Endothelial cell (in vitro differentiated cells): ENCODE measurements at places on chromosomes 1 and 21. TPM values are rescaled to one million over a fixed set of nuclear protein-coding genes. Genes with fewer than 3 reads are reported as not detected.

- peaks cover 21% of the 10 kb centered on the region for H3K4me1 ChIP-seq
- H3K27ac ChIP-seq: no peak overlapping the region
- H3K27me3 ChIP-seq: peaks cover 8% of the 10 kb centered on the region
These were observed 12.7 kb downstream of the VSIG8 start for GRCh38 chr1:159849626-159850366.

GRCh38 chr1:193891788-193892187 lies 705.4 kb upstream of the B3GALT2 start:
- H3K4me3 ChIP-seq: no peak overlapping the region
- no peaks in the 10 kb centered on the region for H3K4me1 ChIP-seq
- no peaks in the 10 kb centered on the region for H3K36me3 ChIP-seq
- H3K27me3 ChIP-seq: no peaks in the 10 kb centered on the region

Gene IL19
- total RNA-seq: not detected

Gene ZFP69
- 3.3 TPM for total RNA-seq

- H3K36me3 ChIP-seq: peaks cover 11% of the 10 kb centered on the region
- H3K4me1 ChIP-seq: peaks cover 36% of the 10 kb centered on the region
- peaks cover 24% of the 10 kb centered on the region for H3K27me3 ChIP-seq
These were observed 2.7 kb upstream of the ADAMTS1 start for GRCh38 chr21:26847921-26848320.

DNA sequence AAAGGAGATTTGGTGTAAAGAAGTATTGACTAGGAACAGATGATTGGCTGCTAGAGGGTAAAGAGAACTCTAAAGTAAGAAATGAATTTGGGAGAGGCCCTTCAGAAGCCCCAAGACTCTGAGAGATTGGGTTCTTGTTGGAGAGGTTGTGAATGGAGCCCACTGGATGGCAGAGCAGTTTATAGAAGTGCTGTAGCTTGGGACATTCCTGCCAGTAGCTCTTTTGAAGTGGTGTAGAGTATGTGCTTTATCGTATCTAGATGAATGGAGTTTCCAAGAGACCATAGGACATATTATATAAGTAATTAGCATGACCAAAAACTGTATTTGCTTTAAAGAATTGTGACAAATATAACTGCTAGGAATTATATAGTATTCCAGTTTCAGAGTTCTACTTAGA lies 21.3 kb downstream of the USP25 start:
- H3K27ac ChIP-seq: no peak overlapping the region
- no peaks in the 10 kb centered on the region for H3K27me3 ChIP-seq
- no peaks in the 10 kb centered on the region for H3K36me3 ChIP-seq

Gene CDK11B
- 71.0 TPM for total RNA-seq

- no peak for DNase-seq
- H3K27ac ChIP-seq: no peak overlapping the region
- no peaks in the 10 kb centered on the region for H3K36me3 ChIP-seq
These were observed 117.2 kb upstream of the IGSF21 start for GRCh38 chr1:17990401-17990800.

GRCh38 chr1:240344918-240345317 lies 253.2 kb downstream of the FMN2 start:
- H3K4me3 ChIP-seq: no peak overlapping the region
- peaks cover 2% of the 10 kb centered on the region for H3K27me3 ChIP-seq
- no peak for DNase-seq
- H3K36me3 ChIP-seq: no peaks in the 10 kb centered on the region
- no peak overlapping the region for H3K27ac ChIP-seq
- H3K4me1 ChIP-seq: no peaks in the 10 kb centered on the region

Gene SLC2A1
- 511 TPM for total RNA-seq

Gene ROR1
- total RNA-seq: 6.7 TPM

- peak overlapping the region; percentile 52 for H3K27ac ChIP-seq
- peaks cover 23% of the 10 kb centered on the region for H3K4me1 ChIP-seq
- no peak overlapping the region for H3K4me3 ChIP-seq
- no peaks in the 10 kb centered on the region for H3K36me3 ChIP-seq
- peaks cover 4% of the 10 kb centered on the region for H3K27me3 ChIP-seq
These were observed 4.1 kb upstream of the AGTRAP start for GRCh38 chr1:11731691-11732283.

Gene ICOSLG
- total RNA-seq: 1.2 TPM

DNA sequence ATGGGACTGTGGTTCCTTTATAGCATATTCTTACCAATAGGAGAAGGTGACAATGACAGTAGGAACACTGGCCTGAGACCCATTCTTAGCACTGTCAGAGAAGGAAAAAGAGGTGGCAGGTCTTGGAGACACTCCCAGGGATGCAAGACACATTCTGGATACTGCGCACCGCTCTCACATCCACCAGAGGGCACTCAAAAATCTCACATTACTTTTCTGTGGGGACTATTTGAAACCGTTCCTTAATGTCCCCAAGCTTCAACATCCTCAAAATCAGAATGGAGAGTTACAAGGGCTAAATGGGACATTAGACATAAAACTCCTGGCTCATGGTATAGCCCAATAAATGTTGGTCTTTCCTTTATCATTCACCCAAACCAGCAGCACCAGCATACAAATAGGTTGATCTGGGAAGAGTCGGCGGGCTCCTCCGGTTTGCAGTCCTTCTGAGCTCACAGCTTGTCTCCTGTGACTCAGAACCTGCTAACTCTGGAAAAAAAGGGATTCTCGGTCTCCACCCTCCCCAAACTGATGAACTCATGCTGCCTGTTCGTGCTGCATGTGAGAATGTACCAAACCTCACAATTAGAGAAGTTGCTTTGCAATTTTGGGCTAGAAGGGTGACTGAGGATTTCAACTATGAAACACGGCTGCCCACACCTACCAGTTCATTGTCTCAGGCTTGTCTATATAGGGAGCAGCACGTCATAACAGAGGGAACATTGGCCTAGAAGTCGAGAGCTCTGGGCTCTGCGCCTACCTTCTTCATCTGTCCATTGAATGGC lies 40.2 kb downstream of the IL12RB2 start:
- DNase-seq: peak; percentile 42
- H3K4me3 ChIP-seq: no peak overlapping the region
- no peaks in the 10 kb centered on the region for H3K36me3 ChIP-seq
- no peaks in the 10 kb centered on the region for H3K4me1 ChIP-seq

DNA sequence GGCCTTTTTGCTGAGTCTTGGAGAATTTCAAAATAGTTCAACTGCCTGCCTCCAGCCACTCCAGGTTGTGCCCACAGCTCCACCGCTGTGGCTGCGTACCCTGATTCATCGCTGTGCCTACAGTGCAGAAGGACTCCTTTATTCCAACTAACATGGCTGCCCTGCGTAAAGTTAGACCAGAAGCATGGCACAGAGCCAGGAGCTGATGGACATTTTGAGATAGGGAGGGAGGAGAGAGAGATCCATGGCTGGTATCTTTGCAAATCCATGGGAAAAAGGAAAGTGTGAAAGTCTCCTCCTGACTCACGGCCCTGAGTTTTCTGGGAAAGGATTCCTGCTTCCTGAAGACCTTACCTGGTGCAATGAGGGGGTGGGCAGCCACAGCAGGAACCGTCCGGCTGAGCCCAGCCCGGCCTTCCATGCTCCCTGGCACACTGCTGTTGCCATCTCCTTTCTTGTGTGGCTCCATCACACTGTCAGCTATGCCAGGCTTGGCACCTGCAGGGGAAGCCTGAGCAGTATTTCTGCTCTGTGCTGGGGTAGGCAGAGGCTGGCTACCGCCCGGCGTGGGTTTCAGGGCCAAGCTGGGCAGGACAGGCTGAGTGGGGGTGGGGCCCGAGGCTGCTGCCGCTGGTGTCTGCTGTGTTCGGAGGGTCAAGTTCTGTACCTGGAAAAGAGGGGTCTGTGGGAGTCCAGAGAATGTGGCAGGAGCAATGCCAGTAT lies 46.0 kb upstream of the A3GALT2 start:
- H3K36me3 ChIP-seq: peaks cover 25% of the 10 kb centered on the region
- peak overlapping the region; percentile 70 for H3K27ac ChIP-seq
- H3K4me1 ChIP-seq: peaks cover 53% of the 10 kb centered on the region
- DNase-seq: no peak
- H3K4me3 ChIP-seq: no peak overlapping the region

DNA sequence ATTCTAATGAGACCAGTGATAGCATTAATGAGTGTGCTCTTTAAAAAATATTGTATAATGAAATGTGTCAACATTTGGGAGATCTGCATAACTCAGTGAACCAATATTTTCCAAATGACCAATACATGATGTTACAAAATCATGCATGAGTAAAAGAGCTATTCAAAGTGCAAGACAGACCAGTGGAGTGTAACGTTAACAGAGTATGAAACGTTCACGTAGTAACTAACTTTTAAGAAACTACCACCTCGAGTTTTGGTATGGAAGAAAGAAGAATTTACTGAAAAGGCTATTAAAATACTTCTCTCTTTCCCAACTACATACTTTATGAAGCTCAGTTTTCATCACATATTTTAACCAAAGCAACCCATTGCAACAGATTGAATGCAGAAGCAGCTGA lies 9.6 kb upstream of the SLC6A9 start:
- peaks cover 2% of the 10 kb centered on the region for H3K4me1 ChIP-seq
- no peak overlapping the region for H3K4me3 ChIP-seq
- no peak overlapping the region for H3K27ac ChIP-seq
- no peaks in the 10 kb centered on the region for H3K36me3 ChIP-seq
- DNase-seq: no peak
- peaks cover 2% of the 10 kb centered on the region for H3K27me3 ChIP-seq

GRCh38 chr1:183598386-183598785 lies 8.1 kb upstream of the NCF2 start:
- H3K27ac ChIP-seq: no peak overlapping the region
- H3K4me3 ChIP-seq: no peak overlapping the region
- peaks cover 2% of the 10 kb centered on the region for H3K27me3 ChIP-seq

DNA sequence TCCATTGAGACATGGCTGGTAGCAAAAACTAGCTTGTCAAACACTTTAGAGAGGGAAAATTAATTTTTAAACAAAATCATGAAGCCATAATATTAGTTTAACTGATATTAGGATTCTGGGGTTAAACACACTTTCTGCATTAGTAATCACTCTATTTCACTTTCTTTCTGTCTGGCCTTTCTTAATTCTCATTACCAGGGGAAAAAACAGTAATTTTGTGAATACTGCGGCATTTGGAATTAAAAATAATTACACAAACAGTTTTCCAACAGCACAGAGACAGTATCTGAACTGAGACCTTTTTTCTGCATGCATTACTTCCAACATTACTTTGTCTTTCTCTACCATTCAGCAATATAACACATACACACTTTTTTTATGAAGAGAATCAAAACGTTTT lies 190.6 kb downstream of the MRPL39 start:
- H3K36me3 ChIP-seq: no peaks in the 10 kb centered on the region
- H3K27me3 ChIP-seq: no peaks in the 10 kb centered on the region
- no peak for DNase-seq
- H3K4me1 ChIP-seq: peaks cover under 1% of the 10 kb centered on the region

DNA sequence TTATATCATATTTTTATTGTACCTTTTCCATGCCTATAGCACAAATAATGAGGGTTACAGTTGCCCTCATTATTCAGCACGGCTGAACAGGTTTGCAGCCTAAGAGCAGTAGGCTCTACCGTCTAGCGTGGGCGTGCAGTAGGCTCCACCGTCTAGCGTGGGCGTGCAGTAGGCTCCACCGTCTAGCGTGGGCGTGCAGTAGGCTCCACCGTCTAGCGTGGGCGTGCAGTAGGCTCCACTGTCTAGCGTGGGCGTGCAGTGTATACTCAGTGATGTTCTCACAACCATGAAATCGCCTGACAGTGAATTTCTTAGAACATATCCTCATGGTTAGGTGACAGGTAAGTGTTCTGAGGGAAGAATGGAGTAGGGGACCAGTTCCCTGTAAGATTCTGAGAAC lies 84.9 kb downstream of the DYRK1A start:
- peaks cover 7% of the 10 kb centered on the region for H3K36me3 ChIP-seq
- H3K27me3 ChIP-seq: peaks cover 6% of the 10 kb centered on the region
- no peak for DNase-seq
- H3K4me3 ChIP-seq: no peak overlapping the region
- peaks cover 49% of the 10 kb centered on the region for H3K4me1 ChIP-seq

GRCh38 chr1:86741947-86742572 lies 37.7 kb downstream of the SH3GLB1 start:
- no peak for DNase-seq
- H3K27me3 ChIP-seq: no peaks in the 10 kb centered on the region
- H3K36me3 ChIP-seq: peaks cover 17% of the 10 kb centered on the region
- no peak overlapping the region for H3K4me3 ChIP-seq
- H3K4me1 ChIP-seq: no peaks in the 10 kb centered on the region

- no peak overlapping the region for H3K27ac ChIP-seq
- no peak overlapping the region for H3K4me3 ChIP-seq
- peaks cover 11% of the 10 kb centered on the region for H3K36me3 ChIP-seq
- no peaks in the 10 kb centered on the region for H3K27me3 ChIP-seq
- H3K4me1 ChIP-seq: peaks cover 10% of the 10 kb centered on the region
These were observed 45.2 kb downstream of the CLEC20A start for GRCh38 chr1:178451529-178451928.

DNA sequence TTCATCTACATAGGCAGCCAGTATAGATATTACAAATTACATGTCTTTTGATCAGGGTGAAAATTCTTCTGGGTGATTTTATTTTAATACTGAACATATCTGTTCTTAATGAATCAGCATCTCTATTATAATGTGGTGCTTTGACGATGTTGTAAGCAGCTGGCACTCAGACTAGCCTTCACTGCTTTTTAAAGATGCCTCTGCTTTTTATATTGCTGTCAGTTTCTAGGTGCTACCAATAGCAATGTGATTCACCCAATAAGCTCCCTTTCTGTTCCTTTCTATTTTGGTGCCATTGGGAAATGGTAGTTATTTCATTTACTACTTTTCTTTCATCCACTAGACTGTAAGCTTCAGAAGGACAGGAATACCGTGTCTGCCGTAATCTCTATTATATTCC lies 11.1 kb upstream of the ANGPTL1 start:
- no peak for DNase-seq
- H3K4me1 ChIP-seq: no peaks in the 10 kb centered on the region
- no peak overlapping the region for H3K4me3 ChIP-seq
- H3K27me3 ChIP-seq: peaks cover 2% of the 10 kb centered on the region
- H3K27ac ChIP-seq: no peak overlapping the region

DNA sequence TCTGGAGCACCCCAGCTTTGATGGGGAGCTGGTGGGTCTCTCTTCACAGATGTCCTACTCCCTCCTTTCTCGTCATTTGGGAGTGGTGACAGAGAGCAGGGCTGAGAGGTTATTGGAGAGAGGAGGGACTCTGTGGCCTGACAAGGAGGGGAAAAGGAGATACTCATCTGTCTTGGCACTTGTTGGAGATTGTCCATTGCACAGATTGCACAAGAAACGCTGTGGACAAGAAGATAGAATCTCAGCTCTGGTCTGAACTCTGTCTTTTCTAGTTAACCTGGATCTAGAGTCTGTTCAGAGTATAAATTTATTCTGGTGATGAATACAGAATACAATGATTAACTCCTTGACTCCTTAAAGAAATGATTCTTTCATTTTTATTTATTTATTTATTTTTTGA lies 22.4 kb upstream of the SMAP2 start:
- no peaks in the 10 kb centered on the region for H3K36me3 ChIP-seq
- H3K27me3 ChIP-seq: no peaks in the 10 kb centered on the region
- DNase-seq: no peak
- no peak overlapping the region for H3K4me3 ChIP-seq

Gene RASAL2
- 82.1 TPM for total RNA-seq

DNA sequence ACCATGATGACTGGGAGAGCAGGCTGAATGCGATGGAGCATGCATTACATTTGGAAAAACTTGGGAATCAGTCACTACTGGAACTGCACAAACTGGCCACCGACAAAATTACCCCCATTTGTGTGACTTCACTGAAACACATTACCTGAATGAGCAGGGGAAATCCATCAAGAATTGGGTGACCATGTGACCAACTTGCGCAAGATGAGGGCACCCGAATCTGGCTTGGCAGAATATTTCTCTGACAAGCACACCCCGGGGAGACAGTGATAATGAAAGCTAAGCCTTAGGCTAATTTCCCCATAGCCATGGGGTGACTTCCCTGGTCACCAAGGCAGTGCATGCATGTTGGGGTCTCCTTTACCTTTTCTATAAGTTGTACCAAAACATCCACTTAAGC lies 9.1 kb downstream of the SNIP1 start:
- H3K27me3 ChIP-seq: no peaks in the 10 kb centered on the region
- H3K4me1 ChIP-seq: no peaks in the 10 kb centered on the region
- DNase-seq: no peak
- H3K27ac ChIP-seq: no peak overlapping the region
- peaks cover 22% of the 10 kb centered on the region for H3K36me3 ChIP-seq
- peak overlapping the region; percentile 72 for H3K4me3 ChIP-seq

Gene CD84
- not detected for total RNA-seq
